ENCODE measurements at places on chromosomes 13 and 19.

DNA sequence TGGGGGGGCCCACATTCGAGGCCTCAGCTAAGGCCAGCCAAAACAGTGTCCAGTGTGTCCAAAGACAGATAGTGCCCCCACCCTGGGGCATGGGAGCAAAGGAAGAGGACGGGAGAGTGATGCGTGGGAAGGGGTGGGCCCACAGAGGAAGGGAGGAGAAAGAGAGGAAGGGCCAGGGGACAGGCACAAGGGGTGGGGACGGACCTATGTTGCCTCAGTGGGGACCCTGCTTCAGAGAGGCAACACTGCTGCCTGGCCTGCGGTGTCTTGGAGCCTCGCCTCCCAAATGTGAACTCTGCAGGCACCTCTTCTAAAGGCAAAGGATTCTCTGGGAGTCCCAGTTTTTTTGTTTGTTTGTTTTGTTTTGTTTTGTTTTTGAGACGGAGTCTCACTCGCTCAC, 230.2 kb upstream of the MAB21L1 start:
- DNase-seq, result no peak

DNA sequence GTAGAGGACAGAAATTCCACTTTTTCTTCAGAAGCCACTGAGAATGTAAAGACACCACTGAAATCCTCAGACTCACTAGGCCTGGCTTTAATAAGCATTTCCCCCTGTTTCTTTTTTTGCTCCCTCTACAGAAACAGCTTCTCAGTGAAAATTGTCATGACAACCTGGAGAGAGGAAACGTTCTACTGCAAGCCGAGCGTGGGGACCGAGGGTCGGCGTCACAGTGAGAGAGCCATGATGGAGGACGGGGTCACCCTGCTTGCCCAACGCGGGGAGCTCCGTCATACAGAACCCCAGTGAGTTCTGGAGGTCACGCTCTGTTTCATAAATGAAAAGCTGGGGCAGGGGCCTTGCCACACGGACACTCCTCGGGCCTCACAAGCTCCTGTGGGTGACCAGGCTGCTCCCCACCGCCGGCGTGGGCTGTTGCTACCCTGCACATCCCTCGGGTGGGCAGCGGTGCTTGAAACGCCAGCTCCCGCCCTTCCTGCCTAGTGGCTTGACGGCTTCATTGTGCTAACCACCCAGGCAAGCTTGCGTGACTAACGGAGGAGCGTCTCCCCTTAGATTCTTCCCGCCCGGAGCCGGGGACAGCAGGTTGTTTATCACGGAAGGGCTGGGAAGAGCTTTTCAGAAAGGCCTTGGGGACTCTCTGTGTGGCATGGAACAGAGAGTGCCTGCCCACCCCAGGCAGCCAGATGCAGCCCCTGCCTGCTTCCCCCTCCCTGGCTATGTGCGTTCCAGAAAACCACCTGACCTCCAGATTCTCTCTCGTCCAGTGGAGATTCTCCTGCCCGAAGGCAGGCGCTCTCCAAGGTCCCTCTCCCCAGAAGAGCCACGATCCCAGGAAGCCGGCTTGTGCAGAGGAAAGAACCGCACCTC, 153.6 kb downstream of the KATNAL1 start:
- DNase-seq, result no peak

GRCh38 chr13:27273658-27274425, 3.2 kb downstream of the RASL11A start:
- no peak for DNase-seq

DNA sequence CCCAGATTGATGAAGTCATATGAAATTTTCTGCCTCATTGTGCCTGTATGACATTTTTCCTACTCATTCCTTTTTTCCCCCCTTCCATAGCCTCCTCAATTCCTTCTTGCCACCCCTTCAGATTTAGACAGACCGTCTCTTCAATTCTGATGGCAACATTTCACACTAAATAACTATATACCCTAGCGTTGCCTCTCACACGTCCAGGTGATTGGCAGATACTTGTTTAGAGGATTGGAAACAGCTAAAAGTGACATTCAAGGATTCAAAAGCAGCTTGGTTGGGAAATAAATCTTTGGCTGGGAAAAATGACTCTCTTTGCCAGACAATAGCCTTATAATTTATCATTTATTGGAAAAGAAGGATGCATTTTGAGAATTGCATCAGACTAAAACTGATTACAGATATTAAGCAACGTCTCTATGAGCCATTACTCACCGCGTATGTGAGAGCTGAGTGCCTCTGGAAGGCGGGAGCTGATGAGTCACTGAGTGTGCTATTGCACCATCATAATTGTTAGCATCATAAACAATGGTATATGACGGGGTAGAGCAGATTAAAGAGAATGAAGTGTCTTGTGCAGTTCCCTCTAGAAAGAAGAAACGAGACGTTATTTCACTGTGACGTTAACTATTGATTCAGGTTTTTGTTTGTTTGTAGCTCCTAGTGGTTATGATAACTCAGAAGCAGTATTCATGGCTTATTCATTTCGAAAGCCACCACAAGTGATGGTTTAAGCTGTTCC, 61.1 kb upstream of the FAM216B start:
- DNase-seq, result no peak

GRCh38 chr13:63684822-63685221, 2269.2 kb upstream of the PCDH20 start:
- DNase-seq, result no peak

DNA sequence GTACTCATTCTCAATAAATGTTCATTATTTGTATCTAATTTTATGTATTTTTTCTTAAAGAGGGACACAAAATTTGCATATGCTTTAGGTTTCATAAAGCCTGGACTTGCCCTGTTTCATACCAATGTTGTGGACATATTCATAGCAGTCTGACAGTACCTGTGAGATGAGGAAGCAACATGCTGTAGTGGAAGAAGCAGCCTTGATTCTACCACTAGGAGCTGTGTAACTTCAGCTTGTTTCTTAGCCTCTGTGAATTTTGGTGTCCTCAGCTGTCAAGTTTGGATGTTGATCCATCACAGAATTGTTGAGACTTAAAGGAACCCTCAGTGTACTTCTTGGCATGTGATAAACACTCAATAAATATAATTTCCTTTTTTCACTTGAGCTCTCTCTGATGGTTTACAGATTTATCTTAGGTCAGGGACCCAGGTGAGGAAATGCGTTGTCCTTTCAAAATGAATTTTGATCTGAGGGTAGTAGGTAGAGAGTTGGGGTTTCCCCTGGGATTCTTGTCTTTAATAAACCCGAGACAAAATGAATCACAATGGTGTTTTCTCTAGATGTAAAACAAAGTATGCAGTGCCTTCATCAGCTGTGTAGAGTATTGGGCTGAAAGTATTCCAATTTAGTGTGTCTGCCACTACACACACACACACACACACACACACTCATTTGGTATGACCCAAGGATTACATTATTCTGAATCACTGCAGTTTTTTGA, 152.1 kb downstream of the KCNRG start:
- no peak for DNase-seq

GRCh38 chr19:2345076-2345475, 15.0 kb upstream of the TMPRSS9 start:
- no peak for DNase-seq

GRCh38 chr19:12834976-12835757, 788 bp upstream of the RTBDN start:
- DNase-seq, result peak; percentile 59

DNA sequence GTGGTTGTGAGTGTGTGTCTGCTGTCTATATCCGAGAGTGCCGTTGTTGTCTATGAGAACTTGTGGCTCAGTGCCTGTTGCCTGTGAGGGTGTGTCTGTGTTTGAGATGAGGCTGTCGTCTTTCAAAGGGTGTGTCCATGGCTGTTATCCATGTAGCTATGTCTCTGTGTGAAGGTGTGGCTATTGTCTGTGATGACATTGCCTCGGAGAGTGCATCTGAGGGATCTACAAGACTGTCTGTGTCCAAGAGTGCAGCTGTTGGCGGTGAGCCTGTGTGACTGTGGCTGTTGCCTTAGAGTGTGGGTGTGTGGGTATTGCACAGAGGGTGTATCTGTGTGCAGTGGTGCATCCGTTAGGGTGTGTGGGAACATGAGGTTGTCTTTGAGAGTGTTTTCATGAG, 4.9 kb downstream of the NUMBL start:
- no peak for DNase-seq

GRCh38 chr19:58366585-58367430, 4.3 kb upstream of the ZNF497 start:
- no peak for DNase-seq

- DNase-seq, result no peak
Observed at GRCh38 chr13:21833921-21834320, 163.0 kb downstream of the FGF9 start.

GRCh38 chr19:52943884-52944643, 18.6 kb downstream of the ZNF816 start:
- DNase-seq, result no peak

- no peak for DNase-seq
Observed at GRCh38 chr19:4488496-4488895, 16.4 kb downstream of the HDGFL2 start.

DNA sequence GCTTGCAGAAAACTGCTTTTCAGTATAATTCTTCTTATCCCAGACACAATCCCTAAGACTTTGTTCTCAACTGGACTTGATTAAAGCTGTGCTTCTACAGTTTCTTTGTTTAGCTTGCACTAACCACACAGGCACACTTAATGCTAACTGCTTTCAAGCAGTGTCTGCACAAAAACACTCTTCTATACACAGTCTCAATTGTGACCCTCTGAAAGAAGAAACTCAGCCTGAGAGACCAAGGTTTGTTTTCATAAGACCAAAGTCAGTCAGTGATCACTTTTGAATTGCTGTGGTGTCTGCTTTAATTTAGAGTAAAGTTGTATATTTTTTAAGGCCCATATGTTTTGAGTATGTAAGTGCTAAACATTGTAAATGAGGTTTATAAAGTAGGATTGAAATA, 431.2 kb downstream of the KCTD12 start:
- no peak for DNase-seq

DNA sequence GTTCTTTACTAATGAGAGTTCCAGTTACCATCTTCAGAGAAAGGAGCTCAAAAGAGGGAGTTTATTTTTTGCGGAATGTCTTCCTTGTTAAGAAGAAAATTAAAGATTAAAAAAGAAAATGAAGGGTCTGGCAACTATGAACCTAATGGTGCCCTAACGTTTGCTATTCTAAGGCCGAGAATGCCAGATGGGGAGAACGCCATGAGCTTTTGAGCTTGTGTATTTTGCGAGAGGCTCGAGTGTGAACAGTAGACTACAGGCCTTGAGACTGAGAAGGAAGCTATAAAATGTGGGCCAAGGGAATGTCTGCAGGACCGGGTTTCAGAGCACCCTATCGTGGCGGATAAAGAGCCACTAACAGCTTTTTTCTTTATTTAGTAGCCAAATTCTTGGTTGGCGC, 6.7 kb downstream of the FGF14 start:
- DNase-seq, result no peak

- peak; percentile 97 for DNase-seq
Observed at GRCh38 chr19:5627395-5627904, 4.6 kb downstream of the SAFB start.

- no peak for DNase-seq
Observed at GRCh38 chr13:99421271-99421670, 80.0 kb upstream of the TM9SF2 start.

DNA sequence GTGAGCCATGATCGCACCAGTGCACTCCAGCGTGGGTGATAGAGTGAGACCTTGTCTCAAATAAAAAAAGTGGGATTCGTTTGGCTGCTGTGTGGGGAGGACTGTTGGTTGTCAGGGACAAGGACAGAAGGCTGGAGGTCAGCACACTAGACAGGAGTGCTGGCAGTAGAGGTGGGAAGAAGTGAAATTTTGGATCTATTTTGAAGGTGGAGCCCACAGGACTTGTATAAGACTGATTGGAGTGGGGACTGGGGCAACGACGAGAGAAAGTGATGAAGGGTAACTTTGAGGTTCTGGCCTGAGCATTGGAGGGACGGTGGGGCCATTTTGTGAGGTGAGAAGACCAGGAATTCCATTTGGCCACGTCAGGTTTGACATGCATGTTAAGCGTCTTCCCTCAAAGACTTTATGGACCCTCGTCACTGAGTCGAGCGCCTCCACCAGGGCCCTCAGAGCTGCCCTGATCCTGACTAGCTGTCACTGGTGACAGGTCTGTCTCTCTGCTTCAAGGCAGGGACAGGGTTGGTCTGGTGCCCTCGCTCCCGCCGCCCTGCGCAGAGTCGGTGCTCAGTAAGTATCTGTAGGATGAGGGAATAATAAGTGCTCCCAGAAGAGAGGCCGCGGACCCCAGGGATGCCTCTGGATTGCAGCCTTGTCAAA, 673 bp downstream of the CTU1 start:
- DNase-seq, result no peak

GRCh38 chr13:28805193-28805819, 14.8 kb upstream of the MTUS2 start:
- peak; percentile 21 for DNase-seq

Data from NCI-H524 (cell line).